M059J (cell line): ENCODE measurements at places on chromosomes 12 and 14.
A peak's percentile ranks its signal among the peaks of the same experiment; 100 is the strongest.

DNA sequence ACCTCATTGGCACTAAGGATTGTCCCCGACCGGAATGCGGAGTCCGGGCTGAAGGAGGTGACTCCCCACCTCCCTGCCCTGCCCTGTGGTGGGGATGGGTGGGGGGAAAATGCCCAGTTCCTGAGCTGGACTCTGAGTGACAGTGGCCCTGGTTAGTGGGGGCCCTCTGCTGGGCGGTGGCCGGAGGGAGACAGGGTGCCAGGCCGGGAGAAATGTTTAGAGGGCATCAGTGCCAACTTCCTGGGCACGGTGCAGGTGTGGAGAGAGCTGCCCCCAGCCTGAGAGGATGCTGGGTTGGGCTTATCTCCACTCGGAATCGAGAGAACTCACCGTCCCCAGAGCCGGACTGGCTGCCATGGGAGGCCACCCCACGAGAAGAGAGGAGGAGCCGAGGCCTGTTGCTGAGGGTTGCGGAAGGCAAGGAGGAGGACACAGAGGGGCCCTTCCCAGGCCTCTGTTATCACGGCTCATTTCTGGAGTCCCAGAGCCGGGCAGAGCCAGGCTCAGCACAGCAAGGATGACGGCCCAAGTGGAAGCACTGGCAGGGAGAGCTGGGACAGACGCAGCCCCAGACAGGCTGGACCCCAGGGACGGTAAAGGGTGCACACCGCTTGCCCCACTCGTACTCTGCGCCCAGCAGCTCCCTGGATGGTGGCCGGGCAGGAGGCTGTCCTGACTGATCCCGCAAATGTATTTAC, 156.7 kb downstream of the KIF26A start:
- DNase-seq = no peak

DNA sequence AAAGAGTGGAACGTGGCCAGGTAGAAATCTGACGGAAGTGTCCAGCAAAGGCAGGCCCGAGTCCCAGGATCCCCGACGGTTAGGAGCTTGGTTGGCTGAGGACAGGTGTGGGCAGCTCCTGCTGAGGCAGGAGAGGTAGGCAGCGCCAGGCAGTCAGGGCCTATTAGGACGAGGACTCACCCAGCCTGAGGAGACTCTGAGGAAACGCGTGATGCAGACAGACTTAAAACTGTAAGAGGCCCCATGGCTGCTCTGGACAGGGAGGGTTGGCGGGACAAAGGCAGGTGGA, 255.7 kb upstream of the SFSWAP start:
- no peak for DNase-seq

DNA sequence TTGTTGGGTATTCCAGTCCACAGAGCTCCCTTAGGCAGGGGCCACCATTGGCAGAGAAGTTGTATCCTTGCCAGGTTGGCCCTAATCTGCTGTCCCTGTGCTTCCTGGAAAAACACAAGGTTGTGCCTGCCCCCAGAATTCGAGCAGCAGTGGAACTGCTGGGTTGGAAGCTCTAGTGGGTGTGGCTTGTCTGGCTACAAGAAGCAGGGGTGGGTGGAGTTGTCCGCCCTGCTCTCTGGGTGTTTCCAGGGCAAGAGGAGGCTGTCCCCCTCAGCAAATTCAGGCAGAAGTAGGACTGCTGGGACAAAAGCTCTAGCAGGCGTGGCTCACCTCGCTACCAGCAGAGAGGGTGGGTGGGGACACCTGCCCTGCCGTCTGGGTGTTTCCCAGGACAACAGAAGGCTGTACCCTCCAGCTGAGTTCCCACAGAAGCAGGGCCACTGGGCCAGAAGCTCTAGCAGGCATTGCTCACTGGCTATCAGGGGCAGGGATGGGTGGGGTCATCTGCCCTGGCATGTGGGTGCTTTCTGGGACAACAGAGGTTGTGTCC, 72.8 kb upstream of the NPAS3 start:
- DNase-seq = no peak

DNA sequence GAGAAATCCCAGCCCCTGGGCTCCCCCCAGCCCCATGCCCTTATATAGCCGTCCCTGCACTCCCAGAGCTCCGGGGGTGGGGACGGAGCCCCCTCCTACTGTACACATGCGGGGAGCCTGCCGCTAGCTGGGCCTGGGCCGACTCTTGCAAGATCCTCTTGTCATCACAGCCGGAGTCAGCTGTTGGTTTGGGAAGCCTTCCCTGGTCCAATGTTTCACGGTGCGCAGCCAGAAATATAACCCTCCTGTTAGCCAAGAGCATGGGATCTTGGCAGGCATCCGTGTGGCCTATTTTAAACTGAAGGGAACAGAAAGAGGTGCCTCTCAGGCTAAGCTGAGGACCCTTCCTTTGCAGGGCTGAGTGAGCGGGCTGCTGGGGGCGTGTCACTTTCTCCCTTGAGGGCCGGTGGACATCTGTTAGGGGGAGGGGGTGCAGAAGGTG, 175.3 kb downstream of the TSPAN9 start:
- no peak for DNase-seq

DNA sequence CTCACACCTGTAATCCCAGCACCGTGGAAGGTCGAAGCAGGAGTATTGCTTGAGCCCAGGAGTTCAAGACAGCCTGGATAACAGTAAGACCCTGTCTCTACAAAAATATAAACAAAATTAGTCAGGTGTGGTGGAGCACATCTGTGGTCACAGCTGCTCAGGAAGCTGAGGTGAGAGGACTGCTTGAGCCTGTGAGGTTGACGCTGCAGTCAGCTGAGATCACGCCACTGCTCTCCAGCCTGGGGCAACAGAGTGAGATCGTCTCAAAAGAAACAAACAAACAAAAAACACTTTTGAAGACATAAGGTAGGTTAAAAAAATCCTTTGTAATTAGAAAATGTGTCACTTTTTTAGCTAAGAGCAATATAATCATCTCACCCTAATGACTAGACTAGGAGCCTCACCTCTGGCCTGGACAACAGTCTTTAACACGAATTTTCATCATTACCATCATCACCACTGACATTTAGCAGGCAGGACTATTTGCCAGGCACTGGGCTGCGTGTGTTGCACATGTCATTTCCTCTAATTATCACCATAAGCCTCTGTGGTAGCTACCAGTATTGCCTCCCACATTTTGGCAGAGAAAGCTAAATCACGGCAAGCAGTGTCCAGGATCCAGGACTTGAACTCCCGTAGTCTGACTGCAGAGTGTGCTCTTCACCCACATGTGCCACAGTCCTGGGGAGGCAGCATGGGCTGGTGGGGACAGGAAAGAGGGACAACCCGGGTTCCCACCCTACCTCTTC, 4.6 kb upstream of the SYCP3 start:
- no peak for DNase-seq

- DNase-seq = no peak
These were observed 25.6 kb upstream of the GPHB5 start for GRCh38 chr14:63344336-63344735.

GRCh38 chr14:52862632-52863333, 71.4 kb upstream of the GNPNAT1 start:
- DNase-seq = no peak

GRCh38 chr12:81692008-81692407, 67.1 kb downstream of the PPFIA2 start:
- DNase-seq = no peak

DNA sequence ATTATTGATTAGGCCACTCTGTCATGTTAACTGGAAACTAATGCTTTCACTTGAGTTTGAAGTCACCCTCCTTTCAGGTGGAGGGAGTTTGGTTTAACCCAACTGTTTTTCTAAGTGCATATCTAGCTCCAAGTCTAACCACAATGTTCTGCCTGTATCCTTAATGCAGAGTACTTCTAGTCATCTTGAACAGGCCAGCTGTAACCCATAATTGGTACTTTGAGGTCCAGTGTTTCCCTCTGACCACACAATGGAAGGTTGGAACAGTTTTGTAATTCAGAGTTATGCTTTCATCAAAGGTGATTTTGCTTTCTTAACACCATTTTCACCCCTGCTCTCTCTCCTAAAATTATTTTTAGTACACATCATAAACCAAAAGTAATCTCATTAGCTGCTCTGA, 237.2 kb upstream of the DCN start:
- no peak for DNase-seq

DNA sequence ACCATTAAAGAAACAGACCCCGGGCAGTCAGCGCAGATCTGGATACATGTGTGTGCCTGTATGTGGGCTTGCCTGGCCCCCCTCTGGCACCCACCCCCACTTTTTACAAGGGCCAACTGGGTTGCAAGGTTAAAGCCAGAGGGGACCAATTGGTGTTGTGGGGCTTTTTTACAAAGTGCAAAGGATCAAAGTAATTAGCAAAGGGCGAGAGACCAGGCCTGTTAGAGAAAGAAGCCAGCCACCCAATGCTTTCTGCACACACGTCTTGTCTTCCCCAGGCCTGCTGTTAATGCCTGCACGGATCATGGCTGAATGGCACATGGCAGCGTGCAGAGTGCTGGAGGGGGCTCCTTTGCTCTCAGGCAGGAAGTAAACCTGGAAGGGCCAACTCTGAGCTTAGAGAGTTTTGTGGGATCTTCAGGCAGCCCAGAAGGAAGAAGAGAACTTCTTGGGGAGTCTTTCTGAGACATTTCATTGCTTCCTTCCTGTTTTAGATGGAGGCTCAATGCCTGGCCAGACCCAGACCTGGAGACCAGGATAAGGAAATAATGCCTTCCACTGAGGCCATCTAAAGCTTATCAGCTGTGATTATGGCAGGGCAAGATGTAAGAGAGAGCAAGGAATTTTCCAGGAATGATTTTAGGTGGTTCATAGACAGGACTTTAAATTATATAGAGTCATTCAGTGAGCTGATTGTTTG, 523.4 kb upstream of the TBX3 start:
- DNase-seq = no peak

DNA sequence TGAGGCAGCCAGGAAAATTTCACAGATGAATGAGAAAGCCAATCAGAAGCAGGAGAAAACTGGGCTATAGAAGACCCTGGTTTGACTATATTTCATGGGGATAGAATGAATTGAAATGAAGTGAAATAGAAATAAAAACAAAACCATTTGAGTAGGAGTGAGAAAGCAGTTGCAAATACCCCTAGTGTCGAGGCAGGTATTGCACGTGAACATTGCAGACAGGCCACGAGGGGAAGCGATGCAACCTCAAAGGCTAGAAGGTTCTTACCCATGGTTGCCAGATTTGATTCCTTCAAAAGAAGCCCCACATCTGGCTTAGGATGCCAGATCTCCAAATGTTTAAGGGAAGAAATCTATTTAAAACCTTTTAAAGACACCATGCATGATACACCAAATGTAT, 648.9 kb downstream of the VRK1 start:
- DNase-seq = no peak

- no peak for DNase-seq
These were observed 118.6 kb upstream of the SYT1 start for GRCh38 chr12:78746001-78746400.

GRCh38 chr14:74875941-74876913, at the start of gene PROX2:
Gene PROX2, minus strand, starts transcription at chr14:74876145. Its CDS starts 12,311 bp downstream, at chr14:74863834.
- no peak for DNase-seq

- DNase-seq = no peak
These were observed 130.3 kb upstream of the RASSF8 start for GRCh38 chr12:25828188-25828587.

DNA sequence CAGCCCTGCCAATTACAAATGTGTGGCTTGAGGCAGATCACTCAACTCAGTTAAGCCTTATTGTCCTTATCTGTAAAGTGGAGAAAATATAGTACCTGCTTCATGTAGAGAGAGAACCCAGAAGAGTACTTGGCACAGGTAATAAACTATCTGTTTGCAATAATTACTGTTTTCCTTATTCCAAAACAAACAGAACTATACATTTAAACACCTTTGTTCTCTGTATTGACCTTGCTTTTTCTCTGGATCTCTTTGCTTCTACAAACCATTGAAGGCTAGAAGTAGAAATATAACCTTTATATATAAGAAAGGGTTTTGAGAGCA, 70.8 kb upstream of the SRSF5 start:
- no peak for DNase-seq

- no peak for DNase-seq
These were observed 7.9 kb downstream of the CD9 start for GRCh38 chr12:6208130-6208529.

DNA sequence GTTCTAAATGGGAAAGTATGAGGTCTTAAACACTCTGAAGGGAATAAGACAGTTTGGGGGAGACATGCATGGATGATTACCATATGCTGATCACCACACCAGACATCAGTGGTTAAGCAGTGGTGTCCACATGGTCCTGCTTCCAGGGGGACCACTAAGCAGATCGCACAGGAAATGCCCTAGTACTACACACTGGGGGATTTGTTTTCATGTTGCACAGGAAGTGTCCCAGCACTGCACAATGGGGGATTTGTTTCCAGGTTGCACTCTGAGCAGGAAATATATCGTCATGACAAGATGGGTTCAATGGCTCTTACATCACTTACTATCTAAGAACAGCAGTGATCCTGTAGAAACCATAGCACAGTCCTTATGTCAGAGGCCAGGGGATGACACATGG, 245.5 kb downstream of the BCL11B start:
- no peak for DNase-seq

GRCh38 chr14:37195327-37195726, 2.4 kb upstream of the MIPOL1 start:
- DNase-seq = peak; percentile 16

GRCh38 chr12:22803725-22804124, 178.8 kb downstream of the ETNK1 start:
- DNase-seq = no peak

GRCh38 chr14:44803239-44803905, 158.4 kb downstream of the KLHL28 start:
- peak; percentile 44 for DNase-seq

- DNase-seq = no peak
These were observed 42.1 kb downstream of the B4GALNT3 start for GRCh38 chr12:501722-502447.

DNA sequence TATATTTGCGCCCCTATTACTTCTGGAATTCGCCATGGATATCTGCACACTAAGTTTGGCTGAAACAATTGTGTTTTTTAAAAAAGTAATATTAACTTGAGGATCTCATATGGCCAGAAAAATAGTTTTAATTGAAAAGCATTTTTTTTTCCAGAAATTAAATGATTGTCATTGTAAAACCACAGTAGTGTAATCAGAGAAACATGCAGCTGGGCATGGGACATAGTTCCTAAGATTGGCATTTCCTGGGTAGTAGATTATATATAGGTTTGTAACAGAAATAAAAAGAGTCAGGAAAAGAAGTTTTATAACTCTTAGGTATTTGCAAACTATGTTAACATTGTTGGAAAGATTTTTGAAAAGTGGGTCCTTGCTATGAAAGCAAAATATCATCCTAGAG, 17.6 kb downstream of the SSPN start:
- no peak for DNase-seq

- DNase-seq = no peak
These were observed 167.1 kb downstream of the DUSP6 start for GRCh38 chr12:89185181-89185580.

GRCh38 chr12:132522592-132523380, 32.8 kb downstream of the FBRSL1 start:
- DNase-seq = no peak
